ENCODE measurements at places on chromosomes 4 and X.

DNA sequence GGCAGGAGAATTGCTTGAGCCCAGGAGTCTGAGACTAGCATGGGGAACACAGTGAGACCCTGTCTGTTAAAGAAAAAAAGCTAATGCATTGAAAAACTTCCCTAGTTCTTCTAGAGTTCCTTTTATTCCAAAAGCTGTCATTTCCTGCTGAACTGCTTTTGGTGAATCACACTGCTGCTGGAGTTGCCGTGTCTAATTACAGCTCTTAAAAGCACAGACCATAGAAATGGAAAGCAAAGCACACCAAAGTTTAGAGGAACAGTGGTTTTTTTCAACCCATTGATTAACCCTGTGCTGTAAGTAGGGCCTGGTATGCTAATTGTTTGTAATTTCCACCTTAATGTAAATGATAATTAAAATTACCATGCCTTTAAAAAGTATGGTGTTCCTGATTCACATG, 52.4 kb downstream of the SEPTIN11 start:
- no peak for DNase-seq

- no peak for DNase-seq
Measured at GRCh38 chr4:39505581-39505980, 21.7 kb downstream of the UGDH start.

DNA sequence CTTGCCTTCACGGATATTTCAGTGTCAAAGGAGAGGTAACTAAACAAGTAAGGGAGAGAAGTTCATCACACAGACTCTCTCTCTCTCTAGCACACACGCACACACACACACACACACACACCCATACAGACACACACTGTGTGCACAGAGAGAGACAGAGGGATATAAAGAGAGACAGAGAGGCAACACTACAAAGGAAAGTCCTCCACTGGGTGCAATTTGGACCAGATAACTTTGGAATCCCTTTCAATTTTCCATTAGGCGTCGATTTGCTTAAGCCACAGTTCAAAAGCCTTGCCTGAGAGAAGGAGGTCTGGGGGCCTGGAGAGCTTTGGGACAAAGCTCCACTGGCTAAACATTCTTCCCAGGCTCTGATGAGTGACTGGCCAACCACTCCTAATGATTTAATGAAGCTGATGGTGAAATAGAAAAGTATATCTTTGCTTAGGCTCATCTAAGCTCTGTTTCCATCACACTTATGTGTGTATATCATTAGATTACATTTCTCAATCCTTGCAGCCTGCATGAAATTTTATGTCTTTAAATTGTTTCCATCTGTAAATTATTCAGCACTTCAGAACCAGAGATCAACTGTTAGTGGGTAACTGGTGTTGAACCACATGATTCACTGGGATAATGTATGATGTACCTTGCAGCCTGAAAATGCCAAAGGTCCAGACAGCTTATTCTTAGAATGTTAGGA, 180.8 kb downstream of the MAGEB17 start:
- no peak for DNase-seq

DNA sequence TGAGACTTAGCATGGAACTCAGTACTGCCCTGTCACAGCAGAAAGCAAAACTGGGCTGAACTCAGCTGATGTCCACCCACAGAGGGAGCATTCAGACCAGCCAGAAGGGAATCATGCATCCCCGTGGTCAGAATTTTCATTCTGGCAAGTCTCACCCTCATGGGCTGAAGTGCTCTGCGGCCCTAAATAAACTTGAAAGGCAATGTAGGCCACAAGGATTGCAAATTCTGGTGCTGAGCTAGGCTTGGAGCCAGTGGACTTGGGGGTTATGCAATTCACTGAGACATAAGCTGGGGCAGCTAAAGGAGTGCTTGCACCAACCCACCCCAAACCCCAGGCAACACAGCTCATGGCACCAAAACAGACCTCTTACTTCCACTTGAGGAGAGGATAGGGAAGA, 494.1 kb downstream of the GABRG1 start:
- no peak for DNase-seq

GRCh38 chr4:726235-726787, 20.7 kb downstream of the PCGF3 start:
- DNase-seq: no peak

GRCh38 chrX:110989869-110990268, 106.1 kb upstream of the PAK3 start:
- DNase-seq: no peak

DNA sequence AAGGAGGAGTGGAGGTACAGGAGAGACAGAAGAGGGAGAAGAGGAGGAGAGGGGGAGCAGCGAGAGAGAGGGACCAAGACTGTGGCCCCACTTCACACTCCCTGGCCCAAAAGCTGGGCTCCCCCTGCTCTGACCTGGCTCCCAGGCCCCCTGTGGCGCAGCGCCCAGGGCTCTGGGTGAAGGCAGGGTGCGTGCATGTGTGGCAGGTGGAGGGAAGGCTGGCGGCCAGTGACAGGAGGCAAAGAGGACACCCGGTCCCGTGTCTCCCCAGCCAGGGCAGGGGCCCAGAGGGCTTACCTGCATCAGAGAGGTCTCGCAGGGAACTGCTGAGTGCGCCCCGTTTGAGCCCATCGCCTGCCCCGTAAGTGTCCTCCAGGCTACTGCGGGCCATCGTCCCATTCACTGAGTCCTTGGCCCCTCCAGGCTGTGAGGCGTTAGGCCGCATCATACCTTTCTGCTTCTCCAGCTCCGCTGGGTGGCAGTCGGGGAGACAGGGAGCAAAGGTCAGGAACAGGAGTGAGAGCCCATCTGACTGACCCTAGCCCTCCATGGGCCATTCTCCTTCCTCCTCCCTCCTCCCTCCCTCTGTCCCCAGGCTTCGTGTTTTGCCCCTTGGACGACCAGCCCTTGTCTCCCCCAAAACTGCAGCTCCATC, 11.1 kb upstream of the KDM5C start:
- no peak for DNase-seq

- no peak for DNase-seq
Measured at GRCh38 chrX:153765138-153766079, 1.4 kb downstream of the PLXNB3 start.

- DNase-seq: peak; percentile 57
Measured at GRCh38 chr4:8351931-8352367, 82.4 kb downstream of the HTRA3 start.

- no peak for DNase-seq
Measured at GRCh38 chr4:93578942-93579341, 249.6 kb upstream of the ATOH1 start.

- no peak for DNase-seq
Measured at GRCh38 chr4:75549019-75549418, 6.8 kb upstream of the ODAPH start.

- no peak for DNase-seq
Measured at GRCh38 chr4:40458109-40458508, 123.0 kb downstream of the CHRNA9 start.

GRCh38 chr4:78945651-78946179, 6.5 kb upstream of the PAQR3 start:
- no peak for DNase-seq

- DNase-seq: no peak
Measured at GRCh38 chr4:22942920-22943559, 250.3 kb downstream of the GBA3 start.

- DNase-seq: no peak
Measured at GRCh38 chrX:57211906-57212305, 74.6 kb upstream of the FAAH2 start.

DNA sequence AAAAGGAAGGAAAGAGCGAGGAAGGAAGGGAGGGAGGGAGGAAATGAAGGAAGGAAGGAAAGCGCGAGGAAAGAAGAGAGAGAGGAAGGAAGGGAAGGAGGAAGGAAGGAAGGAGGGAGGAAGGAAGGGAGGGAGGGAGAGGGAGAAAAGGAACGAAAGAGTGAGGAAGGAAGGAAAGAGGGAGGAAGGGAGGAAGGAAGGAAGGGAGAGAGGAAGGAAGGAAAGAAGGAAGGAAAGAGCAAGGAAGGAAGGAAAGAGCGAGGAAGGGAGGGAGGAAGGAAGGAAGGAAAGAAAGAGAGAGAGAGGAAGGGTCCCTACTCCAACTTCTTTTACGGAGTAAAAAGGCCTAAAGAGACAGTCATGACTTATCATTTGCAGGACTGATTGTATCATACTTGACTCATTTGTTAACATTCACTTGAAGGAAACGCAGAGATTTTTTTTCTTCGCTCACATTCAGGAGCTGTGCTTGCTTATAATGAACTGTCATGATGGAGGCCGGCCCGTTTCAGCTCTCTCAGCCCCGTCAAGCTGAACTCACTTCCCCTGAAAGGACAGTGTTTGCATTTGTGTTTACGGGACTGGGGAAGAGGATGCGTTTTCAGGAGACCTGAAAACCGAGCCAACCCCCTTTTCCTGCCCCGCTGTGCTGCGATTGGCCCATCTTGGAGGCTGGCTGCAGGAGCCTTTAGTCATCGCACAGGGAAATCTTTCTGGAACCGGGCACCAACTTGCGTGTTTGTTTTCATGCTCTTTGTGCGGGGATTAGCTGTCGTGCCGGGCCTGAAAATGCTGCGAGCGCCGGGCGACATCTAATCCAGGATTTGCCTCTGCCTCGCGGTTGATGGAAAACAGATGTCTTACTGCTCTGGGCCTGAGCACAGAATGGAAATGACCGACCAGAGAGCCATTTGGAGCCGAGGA, 17.8 kb downstream of the TRIM2 start:
- no peak for DNase-seq

- DNase-seq: no peak
Measured at GRCh38 chr4:139647184-139647583, 18.4 kb upstream of the MGST2 start.

GRCh38 chrX:37802028-37802427, 22.2 kb downstream of the CYBB start:
- peak; percentile 45 for DNase-seq

GRCh38 chrX:151981129-151981528, 6.7 kb upstream of the GABRE start:
- no peak for DNase-seq

DNA sequence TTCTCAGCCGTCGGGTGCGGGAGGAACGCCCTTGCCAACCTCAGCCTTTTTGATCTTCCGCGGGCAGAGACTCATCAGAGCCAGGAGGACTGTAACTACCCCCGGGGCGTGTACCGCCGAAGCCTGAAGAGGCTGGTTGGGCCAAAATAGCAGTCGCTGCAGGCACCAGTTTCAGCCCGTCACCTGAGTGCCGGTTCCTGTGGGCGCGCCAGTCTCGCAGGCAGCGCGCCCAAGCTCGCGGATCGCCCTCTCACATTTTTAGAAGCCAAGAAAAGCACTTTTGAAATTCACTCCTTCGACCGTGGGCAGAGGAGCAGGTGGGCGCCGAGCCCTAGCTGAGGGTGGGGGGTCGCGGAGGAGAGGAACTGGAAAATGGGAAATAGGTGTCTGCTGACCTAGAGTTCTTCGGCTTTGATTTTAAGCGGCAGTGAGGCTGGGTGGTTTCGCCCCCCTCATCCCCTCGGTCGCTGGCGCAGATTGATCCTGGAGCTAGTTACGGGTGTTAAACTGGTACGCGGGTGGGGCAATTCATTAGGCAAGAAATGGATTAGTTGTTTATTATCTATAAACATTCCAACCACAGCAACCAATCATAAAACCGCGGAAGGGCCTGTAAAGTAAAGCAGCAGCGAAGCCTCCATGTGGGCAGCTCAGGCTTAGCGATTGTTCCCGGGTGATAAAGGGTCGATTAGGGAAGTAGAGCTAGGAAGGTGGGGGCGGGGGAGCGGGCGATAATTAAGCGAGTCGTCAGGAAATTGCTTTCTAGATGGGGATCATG, 69.2 kb downstream of the FBXO8 start:
- DNase-seq: no peak

DNA sequence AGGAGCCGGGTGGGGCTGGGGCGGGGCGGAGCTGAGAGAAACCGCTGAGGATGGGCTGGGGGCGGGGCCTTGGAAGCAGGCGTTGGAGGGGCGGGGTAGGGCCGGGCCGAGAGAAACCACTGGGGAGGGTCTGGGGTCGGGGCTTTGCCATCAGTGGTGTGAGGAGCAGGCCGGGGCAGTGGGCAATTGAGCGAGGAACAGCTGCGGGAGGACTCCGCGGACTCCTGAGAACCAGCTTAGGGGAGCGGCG, 1.3 kb upstream of the EOLA2 start:
- no peak for DNase-seq

DNA sequence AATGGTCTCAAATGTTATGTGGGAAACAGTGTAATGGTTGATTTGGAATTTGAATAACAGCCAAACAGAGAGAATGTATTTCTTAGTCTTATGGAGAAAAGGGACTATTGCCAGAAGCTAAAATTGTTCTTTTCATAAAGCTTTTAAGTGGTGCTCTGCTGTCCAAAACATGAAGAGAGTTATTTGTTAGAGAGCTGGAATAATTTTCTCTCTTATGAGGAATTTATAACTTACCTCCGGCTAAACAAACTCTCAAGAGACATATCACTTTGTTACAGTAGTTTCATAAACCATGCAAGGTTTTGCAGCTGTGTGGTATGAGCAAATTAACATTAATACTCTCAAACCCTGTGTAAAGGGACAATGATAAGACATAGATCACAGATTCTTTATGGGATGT, 28.6 kb downstream of the SULT1B1 start:
- no peak for DNase-seq

DNA sequence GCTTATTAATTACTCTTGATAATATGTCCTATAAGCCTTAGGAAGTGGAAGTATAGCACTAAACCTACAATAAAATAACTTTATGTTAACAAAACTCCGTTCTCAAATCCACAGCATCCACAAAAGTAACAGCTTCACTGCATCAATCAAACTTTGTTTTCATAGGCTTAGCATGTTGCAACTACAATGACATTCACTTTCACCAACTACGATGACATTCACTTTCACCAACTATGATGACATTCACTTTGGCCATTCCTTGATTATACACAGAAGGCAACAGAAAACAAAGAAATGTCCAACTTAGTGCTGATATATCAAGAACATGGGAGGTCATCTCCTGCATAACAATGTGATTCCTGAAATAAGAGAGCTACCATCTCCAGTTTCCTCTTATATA, 44.3 kb downstream of the FBXL5 start:
- DNase-seq: no peak

GRCh38 chr4:81405900-81406401, 65.8 kb downstream of the RASGEF1B start:
- DNase-seq: peak; percentile 26

DNA sequence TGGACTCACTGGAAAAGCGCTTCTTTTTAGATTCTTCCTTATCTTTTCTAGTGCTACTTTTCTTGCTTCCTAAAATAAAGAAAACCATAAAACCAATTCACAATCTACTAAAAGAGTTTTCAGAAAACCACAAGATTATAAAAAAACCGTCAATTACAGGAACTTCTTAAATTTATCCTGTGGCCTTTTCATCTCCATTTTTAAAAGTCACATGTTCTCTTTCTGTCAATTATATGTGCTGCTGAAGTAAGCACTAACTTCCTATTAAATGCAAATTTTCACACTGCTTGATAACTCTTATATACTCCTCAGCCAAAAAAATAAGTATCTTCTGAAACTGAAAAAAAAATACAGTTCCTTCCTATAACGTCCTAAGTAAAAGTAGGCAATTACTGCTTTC, 32.8 kb downstream of the CENPC start:
- no peak for DNase-seq

Measured in brain pericyte (primary cell).